Left hindlimb (tissue), 1 donor: ENCODE measurements at places on chromosomes 7 and 10.

DNA sequence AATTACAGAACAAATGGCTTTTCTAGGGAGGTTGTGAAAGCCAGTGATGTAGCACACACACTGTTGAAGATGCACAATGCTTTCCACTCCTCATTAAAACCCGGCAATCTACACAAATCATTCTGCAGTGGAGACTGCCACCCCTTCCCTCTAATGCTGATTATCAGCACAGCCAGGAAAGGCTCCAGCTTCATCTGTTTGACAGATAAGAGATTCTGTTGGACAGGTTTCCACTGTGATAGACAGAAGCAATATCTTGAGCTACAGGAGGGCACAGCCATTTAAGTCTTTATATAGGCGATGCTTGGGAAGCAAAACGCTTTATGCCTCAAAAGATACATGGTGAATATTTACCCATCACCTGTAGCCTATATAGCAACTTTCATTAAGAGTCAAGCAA, 555.6 kb downstream of the GLRX3 start:
- DNase-seq = no peak

DNA sequence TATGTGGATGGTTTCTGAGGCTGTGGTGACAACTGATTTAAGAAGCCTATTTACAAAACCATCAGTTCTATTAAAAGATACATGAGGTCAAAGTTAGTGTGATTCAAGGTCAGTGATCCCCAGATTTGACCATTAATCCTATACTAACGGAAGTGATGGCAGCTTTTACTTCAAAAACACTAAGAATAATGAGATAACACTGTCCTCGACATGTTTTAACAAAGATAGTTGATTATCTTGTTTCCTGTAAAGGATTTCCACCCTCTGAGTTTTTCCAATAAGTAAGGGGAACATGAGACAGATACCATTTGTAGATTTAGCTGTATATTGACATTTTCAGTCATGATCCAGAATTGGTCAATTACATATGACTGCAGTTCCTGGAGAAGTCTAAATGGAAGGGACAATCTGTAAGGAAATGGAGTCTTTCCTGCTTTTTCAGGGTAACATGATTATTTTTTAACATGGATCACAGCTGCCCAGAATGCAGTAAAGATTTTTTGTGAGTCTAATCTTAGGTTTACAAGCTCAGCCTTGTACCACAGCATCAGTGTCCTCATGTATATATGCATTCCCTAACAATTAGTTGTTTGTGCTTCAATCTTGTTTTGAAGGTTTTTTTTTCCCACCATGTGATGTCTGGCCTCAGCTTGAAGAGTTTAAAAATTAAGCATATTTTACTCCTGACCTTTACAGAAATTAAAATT, 188.0 kb downstream of the PPP1R9A start:
- DNase-seq = no peak

- no peak for DNase-seq
Observed at GRCh38 chr7:120054376-120055100, 218.4 kb upstream of the KCND2 start.

GRCh38 chr7:81684514-81685269, 85.2 kb downstream of the HGF start:
- DNase-seq = peak; percentile 86

GRCh38 chr7:132575982-132576720, at the start of gene PLXNA4:
TSS of gene PLXNA4 (minus strand) at chr7:132576470. CDS start at chr7:132508693, 67,777 bp downstream.
- DNase-seq = no peak

DNA sequence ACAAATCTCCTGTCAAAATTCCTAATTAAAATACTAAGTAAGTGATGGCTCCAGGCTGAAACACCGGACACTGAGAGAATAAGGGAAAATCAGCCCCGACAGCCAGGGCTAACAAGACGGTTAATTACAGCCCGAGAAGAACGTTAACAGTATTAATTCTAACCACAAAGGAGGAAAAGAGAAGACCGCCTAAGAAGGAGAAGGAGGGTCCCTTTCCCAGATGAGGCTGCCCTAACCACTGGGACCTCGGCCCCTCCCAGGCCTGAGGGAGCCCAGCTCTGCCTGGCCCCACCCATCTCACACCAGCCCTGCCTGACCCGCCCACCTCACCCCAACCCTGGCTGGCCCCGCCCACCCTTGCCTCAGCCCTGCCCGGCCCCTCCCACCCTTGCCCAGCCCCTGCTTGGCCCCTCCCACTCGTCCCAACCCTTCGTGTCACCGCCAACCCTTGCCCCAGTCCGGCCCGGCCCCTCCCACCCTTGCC, 51.3 kb downstream of the PWWP2B start:
- DNase-seq = no peak

- no peak for DNase-seq
Observed at GRCh38 chr10:112520914-112521313, 73.9 kb downstream of the VTI1A start.

DNA sequence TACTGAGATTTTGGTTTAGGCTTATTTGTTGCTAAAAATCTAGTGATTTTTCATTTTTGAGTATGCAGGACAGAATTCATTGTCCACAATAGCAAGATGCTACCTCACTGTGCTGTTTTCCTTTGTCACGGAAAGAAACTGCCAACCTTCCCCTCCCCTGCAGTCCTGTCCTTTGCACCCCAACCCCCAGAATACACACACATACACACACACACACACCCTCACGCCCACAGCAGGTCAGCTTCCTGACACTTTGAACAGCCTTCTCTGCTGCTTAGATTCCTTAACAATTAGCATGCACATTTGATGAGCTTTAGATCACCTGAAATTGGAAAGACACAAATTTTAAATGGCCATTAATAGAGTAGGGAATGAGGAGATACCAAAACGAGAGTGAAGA, 32.1 kb downstream of the ARMC3 start:
- no peak for DNase-seq

GRCh38 chr10:106384496-106384895, 780.0 kb downstream of the SORCS1 start:
- no peak for DNase-seq

DNA sequence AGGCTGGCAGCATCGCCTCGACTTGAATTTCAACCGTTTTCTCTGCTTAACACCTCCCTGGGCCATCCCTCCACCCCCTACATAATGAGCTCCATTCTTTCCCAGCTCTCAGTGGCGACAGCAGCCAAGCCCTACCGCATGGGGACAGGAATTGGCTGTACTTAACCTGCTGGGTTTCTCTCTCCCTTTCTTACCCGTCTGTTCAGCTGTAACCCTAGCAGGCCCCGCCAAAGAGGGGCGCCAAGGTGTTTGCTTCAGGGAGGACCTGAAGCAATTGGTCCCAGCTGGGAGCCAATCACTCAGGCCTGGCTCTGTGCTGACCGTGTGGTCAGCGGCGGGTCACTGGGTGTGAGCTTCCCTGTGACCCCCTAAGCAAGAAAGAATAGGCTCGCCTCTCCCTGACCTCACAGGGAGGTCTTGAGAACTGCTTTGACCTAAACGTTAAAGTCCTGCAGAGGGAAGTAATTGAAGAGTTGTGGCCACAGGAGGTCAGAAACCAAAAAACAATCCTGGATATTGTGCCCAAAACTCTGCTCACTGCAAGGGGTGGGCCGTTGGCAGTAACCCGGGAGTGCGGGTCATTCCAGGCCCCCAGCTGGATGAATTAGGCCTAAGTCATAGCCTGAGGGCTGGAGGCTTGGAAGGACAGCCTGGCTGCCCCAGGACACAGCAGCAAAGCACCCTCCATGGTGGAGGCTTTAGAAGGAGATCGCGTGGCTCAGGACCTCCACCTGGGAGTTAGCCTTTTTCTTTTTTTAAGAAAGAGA, 114.6 kb downstream of the ITIH5 start:
- DNase-seq = peak; percentile 66

- DNase-seq = no peak
Observed at GRCh38 chr10:60031183-60031582, 124.8 kb upstream of the CCDC6 start.

DNA sequence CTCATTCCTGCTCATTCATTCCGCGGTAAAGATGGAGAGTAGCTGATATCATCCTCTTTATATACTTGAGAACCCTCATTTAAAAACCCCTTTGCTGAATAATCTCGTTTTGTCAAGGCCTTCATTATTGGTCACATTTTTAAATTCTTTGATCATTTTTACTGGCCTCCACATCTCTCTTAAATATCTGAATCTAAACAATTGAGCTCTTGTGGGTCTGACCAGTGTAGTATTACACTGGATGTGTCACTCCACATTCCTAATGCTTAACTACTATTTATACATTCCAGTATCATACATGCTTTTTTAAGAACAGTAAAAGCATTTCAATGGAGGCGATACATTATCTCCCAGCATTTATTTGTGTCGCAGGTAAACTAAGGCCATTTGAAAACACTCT, 12.6 kb upstream of the PRPS1L1 start:
- no peak for DNase-seq

DNA sequence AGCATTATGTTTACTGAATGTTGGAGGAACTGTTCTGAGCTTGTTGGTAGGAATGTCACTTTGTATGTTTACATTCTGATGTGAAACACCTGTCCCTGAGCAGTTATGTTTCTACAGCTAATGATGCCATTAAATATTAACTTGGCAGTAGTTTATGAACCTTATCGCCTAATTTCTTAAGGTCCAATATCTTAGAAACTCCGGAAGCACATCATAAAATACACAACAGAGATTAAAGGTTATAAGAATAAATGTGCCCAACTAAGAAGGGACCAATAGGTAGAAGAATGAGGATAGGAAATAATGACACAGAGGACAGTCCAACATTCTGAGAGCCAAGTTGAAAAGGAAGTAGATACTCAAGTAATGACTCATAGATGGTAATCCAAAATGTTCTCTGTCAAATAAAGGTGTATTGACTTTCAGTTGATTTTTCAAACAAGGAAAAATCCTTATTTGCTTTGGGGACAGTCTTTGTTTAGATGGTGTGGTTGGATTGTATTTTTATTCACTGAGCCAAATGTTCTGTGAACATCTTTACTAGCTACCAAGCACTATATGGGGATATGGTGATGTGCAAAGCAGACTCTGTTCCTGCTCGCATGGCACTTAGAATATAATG, 31.9 kb downstream of the LCOR start:
- no peak for DNase-seq

DNA sequence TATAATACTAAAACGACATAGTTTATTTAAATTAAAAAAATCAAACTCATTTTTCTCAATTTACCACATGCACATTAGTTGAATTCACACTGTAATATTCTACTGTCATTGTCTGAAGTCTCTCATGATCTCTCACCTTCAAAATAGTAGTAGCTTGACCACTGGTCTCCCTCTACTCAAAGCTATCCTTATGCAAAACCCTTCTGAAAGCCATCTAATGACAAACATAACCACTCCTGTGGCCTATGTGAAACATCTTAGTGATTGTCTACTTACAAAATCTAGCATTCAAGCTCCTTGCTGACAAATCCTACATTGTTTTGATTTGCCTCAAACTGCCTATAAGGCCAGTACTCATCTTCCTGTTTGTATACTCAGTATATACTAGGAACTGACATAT, 606.0 kb upstream of the GHITM start:
- no peak for DNase-seq

GRCh38 chr10:69817078-69817581, 15.4 kb downstream of the COL13A1 start:
- no peak for DNase-seq

GRCh38 chr10:61021926-61022325, 77.9 kb upstream of the RHOBTB1 start:
- DNase-seq = no peak

DNA sequence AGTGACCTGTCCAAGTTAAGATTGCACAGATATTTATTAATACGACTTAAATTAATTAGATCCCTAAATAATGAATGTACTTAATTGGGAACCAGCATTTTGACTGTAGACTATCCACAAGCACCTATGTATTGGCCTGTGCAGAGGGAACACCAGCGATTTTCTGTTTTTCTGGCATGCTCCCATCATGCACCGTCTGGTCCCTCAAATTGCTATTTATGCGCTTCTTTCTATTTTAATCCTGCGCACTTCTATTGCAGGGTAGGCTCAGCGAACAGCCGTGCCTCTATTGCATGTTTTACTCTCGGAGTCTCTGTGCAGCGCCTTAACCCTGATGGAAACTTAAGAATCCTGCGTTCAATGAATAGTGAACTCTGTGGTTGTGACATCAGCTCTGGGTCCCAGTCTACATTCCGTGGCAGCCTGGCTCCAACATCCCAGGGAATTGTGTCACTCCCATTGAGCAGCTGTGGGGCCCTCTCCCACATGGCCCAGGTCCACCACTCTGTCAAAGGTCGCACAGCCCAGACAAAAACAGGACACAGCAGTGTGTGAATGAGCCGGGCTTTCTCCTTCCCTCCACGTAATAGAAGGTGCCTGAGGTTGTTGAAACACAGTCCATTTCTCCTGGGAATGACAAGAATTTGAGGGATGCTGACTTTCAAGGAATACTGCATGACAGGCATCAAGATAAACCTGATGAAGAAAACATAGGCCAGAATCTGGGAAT, 239.7 kb upstream of the KLF6 start:
- DNase-seq = no peak

DNA sequence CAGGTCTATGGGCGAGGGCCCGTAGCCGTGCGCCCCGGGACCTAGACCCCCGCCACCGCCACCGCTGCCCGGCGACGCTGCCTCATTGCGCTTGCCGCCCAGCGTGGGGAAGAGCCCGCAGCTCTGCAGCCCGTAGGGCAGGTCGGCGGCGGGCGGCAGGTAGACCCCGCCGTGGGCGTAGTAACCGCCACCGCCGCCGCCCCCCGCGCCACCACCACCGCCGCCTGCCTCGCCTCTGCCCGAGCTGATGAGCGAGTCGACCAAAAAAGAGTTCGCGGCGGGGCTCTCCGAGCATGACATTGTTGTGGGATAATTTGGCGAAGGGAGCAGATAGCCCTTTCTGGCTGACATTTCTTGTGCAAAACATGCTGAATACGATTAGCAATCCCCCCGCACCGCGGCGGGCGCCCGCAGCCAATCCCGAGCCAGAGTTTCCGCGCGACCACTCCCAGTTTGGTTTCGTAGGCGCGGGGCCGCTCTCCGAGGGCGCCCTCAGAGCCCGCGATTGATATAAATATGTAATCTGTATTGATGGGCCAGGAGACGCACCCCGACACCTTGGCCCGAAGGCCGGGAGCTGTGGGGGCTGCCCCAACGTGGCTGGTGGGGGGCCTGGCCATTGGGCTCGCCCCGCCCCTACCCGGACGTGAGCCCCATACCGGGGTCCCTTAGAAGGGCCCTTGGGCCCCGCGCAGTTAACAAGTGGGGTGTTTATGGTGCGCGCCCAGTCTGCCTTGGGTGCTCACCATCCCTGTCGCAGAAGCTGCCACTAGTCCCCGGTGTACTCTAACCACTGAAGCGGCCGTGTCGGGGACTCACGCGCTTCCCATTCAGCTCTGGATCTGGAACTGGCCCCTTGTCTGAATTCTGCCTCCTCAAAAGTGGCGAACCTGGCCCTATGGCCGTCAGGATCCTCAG, at the start of gene HOXA10:
HOXA10 (minus strand) TSS at position 365 of the 918 bp plus-strand sequence; CDS start at position 351, 14 bp downstream.
- peak; percentile 91 for DNase-seq

- DNase-seq = no peak
Observed at GRCh38 chr7:28988091-28988490, 30.0 kb upstream of the TRIL start.

- no peak for DNase-seq
Observed at GRCh38 chr7:127908430-127909258, 122.6 kb downstream of the LRRC4 start.
